Posterior vena cava (tissue), 2 donors: ENCODE measurements at places on chromosomes 2 and 18.
A peak's percentile ranks its signal among the peaks of the same experiment; 100 is the strongest.

GRCh38 chr18:2612996-2613395 is 41.6 kb downstream of the NDC80 start:
- no peak for DNase-seq

GRCh38 chr2:182077448-182078142 is 91.9 kb downstream of the PPP1R1C start:
- no peak for DNase-seq

- no peak for DNase-seq
These were observed 50.3 kb upstream of the EPC2 start for GRCh38 chr2:148594216-148594615.

DNA sequence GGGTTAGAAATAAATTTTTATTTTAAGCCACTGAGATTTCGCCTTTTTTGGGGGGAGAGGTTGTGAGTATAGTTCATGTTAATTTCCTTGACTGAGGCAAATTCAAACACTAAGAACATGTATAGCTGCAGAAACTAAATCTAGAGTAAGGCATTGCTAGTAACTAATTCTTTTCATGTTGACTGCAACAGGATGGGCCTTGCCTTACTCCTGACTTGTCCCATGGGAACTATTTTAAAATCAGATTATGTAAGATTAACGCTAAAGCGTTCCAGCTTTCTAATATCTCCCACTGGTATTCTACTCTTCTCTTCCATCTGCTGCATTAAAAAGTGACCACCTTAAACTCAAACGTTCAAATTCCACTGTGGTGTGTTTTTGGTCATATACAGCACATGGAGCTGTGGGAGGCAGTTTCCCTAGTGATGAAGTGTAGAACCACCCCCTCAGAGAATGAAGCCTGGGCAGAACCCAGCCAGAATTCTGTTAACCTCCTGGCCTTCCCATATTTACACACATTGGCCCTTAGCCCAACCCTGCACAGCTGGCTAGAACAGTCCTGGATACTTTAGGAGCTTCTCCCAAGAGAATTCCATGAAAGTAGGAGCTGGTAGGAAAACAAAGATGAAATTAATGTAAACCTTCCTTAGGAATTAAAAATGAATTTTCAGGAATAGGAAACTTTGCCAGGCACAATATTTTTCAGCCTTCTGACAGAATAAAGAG is 687.8 kb downstream of the SLC4A3 start:
- no peak for DNase-seq

- no peak for DNase-seq
These were observed 19.5 kb downstream of the RALBP1 start for GRCh38 chr18:9494778-9495331.

- no peak for DNase-seq
These were observed 262.8 kb downstream of the KCNE4 start for GRCh38 chr2:223314811-223315210.

GRCh38 chr2:138453815-138454214 is 47.8 kb upstream of the SPOPL start:
- DNase-seq: no peak

GRCh38 chr18:12651651-12652050 is 6.3 kb downstream of the SPIRE1 start:
- no peak for DNase-seq

DNA sequence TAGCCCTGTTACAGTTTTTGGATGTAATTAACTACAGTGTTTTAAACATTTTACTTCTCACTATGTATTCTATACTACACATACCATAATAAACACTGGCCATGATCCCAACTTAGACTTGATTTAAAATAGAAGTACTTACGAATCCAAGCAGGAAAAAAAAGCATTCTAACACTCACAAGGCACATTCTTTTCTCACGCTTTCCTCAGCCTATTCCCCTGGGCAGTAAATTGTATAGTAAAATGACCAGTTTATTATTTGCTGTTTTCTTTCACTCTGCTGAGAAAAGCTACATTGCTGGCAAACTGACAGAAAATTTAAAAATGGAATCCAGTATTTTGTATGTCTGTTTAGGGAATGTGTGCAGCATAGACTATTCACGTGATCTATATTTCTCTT is 2.8 kb upstream of the TANC1 start:
- DNase-seq: no peak

DNA sequence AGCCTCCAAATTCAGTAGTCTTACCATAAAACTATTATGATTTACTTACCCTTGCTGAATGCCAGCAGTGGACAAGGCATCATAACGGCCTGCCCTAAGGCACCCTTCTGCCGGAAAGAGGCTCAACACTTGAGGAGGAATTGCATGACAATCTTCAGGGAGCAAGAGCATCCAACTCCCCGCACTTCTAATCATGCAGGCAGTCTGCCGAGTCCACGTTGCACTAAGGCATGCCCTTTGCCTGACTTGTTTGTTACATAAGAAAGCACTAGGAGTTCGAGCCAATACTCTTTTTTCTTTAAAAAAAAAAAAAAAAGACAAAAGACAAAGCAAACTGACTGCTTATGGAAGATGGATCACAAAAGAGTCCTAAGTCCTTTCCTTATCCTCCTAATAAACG is 17.9 kb upstream of the SPTBN1 start:
- peak; percentile 85 for DNase-seq

DNA sequence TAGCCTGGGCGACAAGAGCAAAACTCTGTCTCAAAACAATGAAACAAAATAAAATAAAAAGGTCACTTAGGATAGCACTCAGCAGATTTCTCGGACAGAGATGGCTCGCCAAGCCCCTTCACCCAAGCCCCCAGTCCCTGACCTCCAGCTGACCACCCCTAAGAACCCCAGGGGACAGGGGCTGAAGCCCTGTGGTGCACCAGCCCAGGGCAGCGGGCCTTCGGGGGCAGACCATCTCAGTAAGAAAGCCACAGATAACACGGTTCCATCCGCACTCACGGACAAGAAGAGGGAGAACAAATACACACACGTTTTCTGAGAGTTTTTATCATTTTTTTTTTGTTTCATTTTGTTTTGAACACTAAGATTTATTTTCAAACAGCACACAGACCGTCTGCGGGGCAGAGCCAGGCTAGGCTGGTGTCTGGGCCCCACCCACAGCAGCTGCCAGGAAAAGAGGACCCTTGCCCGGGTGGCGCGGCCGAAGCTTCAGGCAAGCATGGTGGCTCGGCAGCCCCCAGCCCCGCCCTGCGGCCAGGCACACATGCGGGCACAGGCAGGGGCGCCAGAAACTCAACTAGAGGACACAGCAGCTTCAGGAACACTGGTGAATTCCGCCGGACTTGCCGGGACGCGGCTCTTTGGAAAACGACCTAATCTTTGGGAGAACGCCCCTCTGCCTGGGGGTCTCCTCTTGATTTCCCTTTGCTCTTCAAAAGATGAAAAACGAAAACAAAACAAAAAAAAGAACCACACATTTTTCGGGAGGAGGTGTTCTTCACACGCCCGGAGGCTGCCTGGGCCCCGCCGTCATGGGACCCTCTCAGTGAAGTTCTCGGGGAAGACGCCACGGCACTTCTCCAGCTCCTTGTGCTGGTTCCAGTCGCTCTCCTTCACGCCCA is 59.0 kb downstream of the BIN1 start:
- DNase-seq: peak; percentile 70

DNA sequence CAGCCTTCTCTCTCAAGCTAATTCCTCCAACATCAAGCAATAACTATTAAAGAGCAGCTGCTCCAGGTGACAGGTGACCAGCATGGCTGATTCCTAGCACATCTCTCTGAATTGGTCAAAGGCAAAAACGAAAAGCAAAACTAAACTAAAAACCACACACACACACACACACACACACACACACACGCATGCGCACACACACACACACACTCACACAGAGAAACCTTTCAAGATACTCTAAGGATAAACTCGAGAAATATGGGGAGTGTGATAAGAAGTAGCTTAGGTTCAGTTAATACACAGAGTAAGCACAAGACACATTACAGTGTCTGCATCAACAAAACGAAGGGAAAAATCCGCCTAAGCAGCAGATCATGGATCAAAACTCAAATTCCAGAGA is 74.5 kb upstream of the FZD7 start:
- DNase-seq: no peak

- DNase-seq: no peak
These were observed 303.4 kb upstream of the NCKAP5 start for GRCh38 chr2:133871545-133872209.

- no peak for DNase-seq
These were observed 29.2 kb upstream of the MRO start for GRCh38 chr18:50848991-50849390.

- no peak for DNase-seq
These were observed 15.5 kb upstream of the PDK1 start for GRCh38 chr2:172540421-172540820.

DNA sequence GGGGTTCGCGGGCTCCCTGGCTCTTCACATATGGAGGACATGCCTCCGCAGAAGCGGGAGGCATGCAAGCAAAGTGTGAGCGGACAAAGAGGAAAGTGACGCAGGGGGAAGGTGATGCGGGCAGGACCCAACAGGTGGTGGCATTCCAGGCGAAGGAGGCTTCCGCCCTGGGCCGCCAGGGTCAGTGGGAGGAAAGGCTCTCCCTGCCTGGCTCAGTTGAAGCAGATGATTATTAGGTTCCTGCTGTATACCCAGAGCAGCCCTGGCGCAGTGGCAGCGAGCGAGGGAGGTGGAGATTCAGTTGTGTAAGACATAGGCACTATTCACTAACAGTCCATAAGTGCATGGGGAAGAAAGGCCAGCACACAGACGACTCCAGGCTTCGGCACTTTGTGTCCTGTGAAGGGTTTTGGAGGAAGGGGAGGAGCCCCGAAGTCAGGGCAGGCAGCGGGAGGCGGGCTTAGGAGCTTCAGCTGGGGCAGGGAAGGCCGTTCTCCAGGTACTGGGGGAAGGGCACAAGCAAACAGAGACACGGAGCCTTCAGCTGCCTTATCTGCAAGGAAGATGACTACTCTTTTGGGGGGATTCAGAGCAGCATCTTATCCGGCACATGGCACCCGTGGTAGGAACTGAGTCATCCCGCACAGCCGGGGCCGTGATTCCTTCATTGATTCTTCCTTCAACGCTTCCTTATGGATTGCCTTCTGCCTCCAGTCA is 89.8 kb downstream of the TGOLN2 start:
- DNase-seq: peak; percentile 63
